Kidney (tissue), 22 donors: ENCODE measurements at places on chromosomes 16 and 17. TPM values are rescaled to one million over a fixed set of nuclear protein-coding genes. Genes with fewer than 3 reads are reported as not detected.
A peak's percentile ranks its signal among the peaks of the same experiment; 100 is the strongest.

CCT6B gene
- polyA plus RNA-seq: 3.9 TPM

GRCh38 chr17:34542700-34543336 is 36.6 kb upstream of the TMEM132E start:
- no peak for DNase-seq

GRCh38 chr17:43543300-43543699 is 2.8 kb downstream of the ETV4 start:
- DNase-seq: peak; percentile 60

DNA sequence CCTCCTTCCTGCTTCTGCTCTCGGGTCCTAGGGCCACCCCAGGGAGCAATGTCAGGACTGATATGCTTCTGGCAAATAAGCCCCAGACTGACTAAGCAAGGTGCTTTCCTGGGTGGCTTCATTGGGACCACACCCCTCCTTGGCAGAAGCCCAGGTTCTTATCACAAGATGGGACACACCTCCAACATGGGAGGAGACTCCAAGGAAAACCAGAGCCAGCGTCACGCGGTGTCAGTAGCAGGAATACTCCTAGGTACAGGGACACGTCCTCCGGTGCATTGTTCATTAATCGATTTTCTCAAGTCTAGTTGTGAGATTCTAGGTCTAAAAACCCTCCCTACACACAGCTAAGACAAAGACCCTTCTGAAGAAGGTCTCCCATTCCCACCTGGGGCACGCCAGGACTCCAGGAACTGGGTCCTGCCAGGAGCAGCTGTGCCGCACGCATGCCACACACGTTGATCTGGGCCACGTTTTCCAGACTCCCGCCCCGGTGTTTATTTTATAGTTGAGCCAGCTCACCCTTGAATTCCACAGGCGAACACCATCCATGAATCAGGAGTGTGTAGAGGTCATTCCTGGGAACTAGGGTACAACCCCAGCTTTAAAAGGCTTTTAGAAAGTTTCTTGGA is 30.8 kb downstream of the FA2H start:
- DNase-seq: peak; percentile 74

DNA sequence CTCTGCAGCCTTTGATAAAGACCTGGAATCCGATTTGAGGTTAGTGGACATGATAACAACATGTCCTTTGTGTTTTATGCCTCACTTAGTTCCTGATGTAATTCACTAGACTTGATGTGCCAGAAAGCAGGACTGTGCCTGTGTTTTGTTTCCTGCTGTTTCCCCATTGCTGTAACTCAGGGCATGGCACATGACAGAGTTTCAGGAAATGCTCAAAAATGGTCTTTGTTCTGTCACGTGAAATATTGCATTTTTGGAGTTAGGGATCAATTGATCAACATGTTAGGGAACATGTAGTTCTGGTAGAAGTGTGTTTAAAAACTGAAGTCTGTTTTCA is 32.8 kb downstream of the DHX38 start:
- no peak for DNase-seq
